ENCODE measurements at places on chromosomes 11 and 22. TPM values are rescaled to one million over a fixed set of nuclear protein-coding genes. Genes with fewer than 3 reads are reported as not detected.

GRCh38 chr22:18065256-18065655, 12.5 kb upstream of the PEX26 start:
- no peak for DNase-seq

- DNase-seq, result no peak
These were observed 50.6 kb upstream of the MPEG1 start for GRCh38 chr11:59263225-59263894.

DNA sequence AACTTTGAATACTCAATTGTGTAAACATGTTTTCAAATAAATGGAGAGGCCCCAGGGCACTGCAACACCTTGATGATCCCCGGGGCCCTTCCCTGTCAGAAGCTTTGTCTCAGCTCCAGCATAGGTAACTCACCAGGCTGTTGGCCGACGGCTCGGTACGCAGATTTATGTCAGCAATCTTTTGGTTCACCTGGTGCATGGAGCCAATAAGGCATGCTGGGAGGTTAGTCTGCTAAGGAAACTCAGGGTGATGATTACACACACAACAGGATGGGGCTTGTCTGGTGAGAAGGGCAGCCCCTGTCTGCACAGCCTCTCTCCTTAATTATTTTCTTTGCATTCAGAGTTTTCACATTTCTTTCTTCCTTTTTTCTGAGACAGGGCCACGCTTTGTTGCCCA, 10.8 kb downstream of the FAM227A start:
- no peak for DNase-seq

DNA sequence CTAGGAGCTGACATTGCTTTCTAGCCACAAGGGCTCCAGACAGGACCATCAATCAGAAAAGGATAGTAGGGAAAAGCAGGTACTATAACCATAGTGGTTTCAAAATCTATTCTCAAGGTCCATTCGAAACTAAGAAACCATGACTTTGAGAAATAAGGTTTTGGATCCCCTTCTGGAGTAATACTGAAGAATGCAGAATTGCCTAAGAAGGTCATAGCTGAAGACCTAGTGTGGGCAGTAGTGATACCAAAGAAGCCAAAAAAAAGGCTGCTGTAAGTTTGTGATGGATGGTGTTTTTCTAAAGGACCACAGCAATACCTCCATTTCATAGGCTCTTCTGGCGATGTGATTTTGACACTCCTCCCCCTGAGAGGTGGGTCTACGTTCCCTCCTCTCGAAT, 163.1 kb downstream of the MAML2 start:
- DNase-seq, result no peak

Gene P2RY2
- not detected for total RNA-seq

Gene C11orf52
- not detected for total RNA-seq

DNA sequence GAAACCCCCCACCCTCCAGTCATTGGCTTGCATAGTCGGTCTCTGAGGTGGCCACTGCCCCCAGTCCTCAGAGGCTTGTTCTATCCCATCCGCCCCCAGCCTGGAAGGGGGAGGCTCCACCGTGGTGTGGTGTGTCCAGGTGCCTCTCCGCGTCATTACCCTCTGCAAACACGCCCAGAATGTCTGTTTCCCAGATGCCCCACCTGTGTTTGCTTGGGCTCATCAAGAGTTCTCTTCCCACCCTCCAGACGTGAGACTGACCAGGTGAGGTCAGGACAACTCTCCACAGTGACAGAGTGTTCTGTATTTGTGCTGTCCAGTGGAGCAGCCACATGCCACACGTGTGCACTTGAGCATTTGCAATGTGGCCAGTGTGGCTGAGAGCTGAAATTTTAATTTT, 24.9 kb downstream of the LRRC10B start:
- DNase-seq, result no peak

Gene PGA4
- total RNA-seq, result 0.31 TPM

GRCh38 chr11:32071811-32072210, 19.1 kb upstream of the RCN1 start:
- no peak for DNase-seq

- no peak for DNase-seq
These were observed 21.2 kb downstream of the GDPD5 start for GRCh38 chr11:75504501-75504900.

Gene ZBTB44
- total RNA-seq, result 180 TPM

DNA sequence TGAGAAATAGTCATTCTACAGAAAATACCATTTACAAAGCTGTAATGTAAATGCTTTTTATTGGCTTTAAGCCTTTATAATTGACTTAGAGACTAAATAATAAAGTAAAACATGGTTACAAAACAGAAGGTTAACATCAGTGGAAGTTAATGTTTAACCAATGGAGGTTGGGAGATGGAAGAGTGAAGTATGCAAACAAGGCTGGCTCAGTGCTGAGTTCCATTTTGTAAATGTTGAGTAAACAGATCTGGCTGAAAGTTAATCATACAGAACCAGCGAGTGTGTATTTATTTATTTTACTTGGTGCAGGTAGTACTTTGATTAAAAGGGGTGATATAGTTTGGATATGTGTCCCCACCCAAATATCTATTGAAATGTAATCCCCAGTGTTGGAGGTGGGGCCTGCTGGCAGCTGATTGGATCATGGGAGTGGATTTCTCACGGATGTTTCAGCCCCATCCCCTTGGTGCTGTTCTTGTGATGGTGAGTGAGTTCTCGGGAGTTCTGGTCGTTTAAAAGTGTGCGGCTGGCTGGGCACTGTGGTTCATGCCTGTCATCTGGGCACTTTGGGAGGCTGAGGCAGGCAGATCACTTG, 827.4 kb downstream of the OPCML start:
- DNase-seq, result no peak

DNA sequence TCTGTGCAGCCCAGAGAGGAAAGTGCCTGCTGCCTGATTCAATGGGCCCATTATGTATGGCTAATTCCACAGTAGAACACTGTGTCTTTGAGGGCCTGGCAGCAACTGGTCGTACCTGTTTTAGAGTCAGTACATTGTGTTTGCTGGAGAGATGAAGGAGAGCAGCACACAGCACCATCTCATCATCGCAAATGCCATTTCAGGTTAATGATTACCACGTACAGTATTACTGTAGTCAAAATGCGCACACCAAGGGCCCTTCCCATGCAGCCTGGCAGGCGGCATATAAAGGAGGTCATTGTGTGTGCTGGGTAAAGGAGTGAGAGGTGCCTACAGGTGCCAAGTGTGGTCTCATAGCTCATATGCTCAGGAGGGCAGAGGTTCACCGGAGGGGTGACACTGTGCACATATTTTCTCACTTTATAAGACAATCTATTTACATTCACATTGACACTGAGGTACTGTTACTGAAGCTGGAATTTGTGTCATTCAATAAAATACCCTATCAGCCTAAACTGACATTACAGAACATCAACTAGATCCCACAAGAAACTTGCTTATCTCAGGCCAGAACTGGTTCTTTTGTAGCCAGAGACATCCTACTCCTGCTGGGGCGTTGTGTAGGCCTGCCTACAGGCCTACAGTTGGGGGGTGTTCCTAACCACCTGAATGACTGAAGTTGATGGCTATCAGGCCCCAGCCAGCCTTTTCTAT, 90.4 kb downstream of the APIP start:
- DNase-seq, result no peak

Gene TIMP3
- total RNA-seq, result 11.5 TPM

DNA sequence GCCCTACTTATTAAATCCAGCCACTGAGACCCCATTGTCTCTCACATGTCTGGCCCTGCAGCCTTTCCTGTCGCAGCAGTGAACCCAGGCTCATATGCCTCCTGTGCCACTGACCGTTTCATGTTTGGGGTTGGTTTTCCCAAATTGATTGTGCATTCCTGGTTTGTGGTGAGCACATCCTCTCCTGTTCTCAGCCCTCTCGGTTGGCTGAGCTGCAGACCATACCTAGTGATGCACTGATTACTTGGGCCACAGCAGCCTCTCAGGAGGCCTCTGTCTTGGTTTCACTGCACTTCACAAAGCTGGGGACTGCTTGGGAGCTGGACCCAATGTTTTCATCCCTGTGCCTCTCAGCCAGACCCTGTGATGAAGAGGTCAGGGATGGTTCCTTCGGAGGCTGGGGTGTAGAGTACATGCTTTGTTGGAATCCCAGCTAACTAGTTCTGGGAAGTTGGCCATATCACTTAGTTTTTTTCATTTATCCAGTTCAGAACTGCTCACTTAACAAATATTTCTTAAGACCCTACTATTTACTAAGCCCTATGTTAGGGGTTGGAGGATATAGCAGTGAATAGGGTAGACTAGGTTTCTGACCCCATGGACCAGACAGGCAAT, 30.9 kb downstream of the PARVA start:
- DNase-seq, result no peak

DNA sequence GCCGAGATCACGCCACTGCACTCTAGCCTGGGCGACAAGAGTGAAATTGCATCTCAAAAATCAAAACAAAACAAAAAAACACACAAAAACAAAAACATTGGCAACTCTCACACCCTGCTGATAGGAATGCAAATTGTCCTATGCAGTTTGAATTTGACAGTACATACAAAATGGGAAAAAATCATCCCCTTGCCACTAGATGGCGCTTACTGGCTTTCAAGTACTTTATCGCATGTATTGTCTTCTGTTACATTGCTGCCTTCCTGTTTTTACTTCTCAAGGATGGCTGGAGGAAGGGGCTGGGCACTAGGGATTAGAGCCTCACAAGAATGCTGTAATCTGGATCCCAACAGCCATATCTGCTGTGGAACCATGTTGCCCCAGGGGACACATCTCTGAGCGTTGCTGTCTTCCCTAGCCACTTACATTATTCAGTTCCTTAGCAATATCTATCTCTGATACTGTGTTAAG, 59.4 kb upstream of the A4GALT start:
- DNase-seq, result no peak

GRCh38 chr11:111733611-111734088, 32.5 kb downstream of the PPP2R1B start:
- DNase-seq, result no peak

DNA sequence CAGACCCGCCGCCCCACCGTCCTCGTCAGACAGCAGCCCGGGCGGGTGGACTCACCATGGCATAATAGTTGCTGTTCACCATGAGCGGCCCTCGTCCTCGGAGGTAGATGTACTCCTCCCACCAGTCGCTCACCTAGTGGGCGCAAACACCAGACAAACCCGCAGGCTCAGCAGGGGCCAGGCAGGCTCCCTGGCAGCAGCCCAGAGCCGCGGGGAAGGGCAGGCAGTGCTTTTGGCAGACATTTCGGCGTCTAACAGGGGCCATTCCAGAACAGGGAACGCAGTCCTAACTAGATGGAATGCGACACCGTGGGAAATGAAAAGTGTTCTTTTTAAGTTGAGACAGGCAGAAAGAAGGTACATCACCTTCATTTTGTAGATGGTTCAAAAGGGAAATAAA, 44.9 kb downstream of the CPT1A start:
- DNase-seq, result no peak

Gene CECR2
- total RNA-seq, result 4.4 TPM

GRCh38 chr11:28924004-28924403, 815.8 kb downstream of the METTL15 start:
- no peak for DNase-seq

Gene THY1
- 25.4 TPM for total RNA-seq

DNA sequence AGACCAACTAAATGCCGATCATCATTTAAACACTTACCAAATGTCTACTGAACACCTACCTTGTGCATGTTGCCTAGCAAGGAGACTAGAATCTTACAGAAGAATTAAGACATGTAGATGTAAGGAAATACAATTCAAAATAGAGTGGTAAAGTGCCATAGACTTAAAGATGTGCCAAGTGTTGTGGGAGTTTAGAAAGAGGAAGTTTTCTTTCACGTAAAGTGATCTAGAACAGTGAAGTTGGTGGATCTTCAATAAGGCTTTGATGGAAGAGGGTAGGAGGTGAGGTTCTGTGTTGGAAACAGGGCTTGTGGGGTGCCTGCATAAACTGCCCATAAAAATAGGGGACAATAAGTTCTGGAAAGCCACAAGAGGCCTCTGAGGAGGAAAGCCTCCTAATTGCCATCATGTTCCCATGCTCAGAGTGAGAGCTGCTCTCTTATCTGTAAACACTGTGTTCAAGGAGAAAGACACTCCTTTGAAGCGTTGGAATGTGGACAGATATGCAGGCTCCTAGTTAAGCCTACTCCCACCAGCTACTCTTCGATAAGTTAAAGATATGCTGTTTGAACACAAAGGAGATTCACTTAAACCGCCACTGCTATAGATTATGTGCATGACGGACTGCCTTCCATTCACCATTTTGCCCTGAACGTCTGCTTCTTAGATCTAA, 66.7 kb downstream of the HSD17B12 start:
- DNase-seq, result no peak

DNA sequence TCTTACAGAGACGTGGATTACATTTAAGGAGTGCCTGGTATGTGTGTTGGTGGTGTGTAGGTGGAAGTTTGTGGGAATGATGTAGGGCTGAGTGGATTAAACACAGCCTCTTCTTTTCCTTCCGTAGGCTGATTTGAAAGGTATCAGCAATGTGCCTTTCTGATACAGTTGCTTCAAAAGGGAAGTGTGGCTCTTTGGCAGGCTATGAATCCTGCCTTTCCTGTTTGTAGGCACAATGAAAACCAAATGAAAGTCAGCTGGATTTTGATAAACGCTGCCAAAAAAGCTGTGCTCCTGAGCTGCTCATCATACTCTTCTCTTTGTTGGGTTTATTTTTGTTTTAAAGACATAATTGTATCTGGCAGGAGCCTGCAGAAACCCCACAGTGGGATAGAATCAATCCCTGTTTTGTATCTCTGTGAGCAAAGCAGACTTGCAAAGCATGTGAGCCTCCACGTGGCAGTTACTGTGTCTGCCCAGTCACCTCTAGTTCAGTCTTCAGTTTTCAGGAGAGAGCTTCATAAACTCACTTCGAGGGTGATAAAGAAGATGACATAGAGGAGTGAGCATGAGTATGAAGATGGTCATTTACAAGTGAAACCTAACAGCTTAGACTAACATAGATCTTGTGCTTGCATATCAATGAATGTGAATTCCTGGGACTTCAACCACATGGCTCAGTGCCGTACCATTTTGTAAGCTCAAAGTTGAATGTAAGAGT, 655.7 kb upstream of the KIRREL3 start:
- DNase-seq, result no peak

Gene OR5B21
- not detected for total RNA-seq

DNA sequence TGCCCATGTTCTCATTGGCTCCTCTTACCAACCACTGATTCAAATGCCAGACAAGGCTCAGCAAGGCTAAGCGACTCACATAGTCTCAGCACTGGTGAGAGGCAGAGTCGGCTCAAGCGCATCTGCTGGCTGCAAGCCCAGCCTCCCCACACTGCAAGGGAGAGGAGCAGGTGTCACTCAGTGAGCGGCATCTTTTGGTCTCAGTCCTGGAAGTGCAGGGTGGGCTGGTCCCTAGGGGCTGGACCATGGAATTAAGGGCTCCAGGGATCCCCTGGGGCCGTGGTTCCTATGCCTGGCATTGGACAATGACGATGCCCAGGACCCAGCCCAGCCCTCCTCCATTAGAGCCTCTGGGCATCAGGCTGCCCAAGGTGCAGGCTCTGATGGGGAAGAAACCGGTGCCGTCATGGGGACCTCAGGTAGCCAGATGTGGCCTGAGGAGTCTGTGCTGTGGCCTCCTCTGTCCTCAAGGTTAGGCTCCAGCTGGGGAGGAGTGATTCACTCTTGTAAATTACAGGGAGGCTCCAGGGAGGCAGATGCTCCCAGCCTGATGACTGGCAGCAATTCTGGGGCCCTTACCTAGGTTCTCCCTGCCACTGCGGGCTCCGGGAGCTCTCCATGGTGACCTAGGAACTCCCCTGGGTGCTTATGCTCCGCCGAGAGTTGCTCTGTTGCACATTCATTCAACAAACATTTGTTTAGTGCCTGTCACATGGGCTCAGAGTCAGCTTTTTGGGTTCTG, 28.0 kb downstream of the FADS2 start:
- no peak for DNase-seq

- no peak for DNase-seq
These were observed 100.0 kb downstream of the TMEM135 start for GRCh38 chr11:87137711-87138110.

Gene OR51I1
- total RNA-seq, result not detected

Gene SULT4A1
- 51.6 TPM for total RNA-seq

GRCh38 chr11:20483931-20484330, 96.4 kb downstream of the PRMT3 start:
- no peak for DNase-seq

Measured in occipital lobe (tissue), 3 donors.